Dorsolateral prefrontal cortex (tissue), 122 donors: ENCODE measurements at places on chromosomes 3 and 15.

GRCh38 chr3:12984023-12984823, 89.0 kb downstream of the IQSEC1 start:
- DNase-seq, result peak; percentile 76

DNA sequence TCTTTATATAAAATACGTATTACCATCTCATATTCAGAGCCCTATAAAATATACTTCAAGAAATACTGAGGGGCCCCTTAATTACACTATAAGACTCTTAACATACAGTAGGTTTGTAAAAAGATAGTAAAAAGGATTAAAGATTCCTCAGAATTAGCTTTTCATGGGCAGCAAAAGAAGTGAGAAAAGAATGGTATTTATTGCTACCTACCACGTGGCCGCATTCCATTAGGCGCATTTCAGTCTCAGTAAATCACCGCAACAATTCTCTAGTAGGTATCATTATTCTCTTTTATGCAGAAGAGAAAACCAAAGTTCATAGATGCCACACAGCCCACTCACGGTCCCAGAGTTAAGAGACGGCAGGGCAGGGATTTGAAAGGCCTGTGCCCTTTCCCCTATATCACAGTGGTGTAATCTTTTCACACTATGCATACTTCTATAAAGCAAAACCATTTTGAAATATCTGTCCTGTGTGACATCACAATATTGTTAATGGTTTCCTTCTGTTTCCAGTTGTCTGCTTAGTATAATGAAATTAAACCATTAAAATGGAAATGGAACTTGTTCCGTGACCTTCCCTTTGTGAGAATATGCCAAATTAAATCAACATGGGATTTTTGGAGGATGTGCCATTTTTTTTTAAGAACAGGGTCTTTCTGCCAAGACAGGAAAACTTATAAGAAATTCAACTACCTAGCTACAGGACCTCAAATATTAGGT, 1072.2 kb downstream of the FHIT start:
- no peak for DNase-seq

DNA sequence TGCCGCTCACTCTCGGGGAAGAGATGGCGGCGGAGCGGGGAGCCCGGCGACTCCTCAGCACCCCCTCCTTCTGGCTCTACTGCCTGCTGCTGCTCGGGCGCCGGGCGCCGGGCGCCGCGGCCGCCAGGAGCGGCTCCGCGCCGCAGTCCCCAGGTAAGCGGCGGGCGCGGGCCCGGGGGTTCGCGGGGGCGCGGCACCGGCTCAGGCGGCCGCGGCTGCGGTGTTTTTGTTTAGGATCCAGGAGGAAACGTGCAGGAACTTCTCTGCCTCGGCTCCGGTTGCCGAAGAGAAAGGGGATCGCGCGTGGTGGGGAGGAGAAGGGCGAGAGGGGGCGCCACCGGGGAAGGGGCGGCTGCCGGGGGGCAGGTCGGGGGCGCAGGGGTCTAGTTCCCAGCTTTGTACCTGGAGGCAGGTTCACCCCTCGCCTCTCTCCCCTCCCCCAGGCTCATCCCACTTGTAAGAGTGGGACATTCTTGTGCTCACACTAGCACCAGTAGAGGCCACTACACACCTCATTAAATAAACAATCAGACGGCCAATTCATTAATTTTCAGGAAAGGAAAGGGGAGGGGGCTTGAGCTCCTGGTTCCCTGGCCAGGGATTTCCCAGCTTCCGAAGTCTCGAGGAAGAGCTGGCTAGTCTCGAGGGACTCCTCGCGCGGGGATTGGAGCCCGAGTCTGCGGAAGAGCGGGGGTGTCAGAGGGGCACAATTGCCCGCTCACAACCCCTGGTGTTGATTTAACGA, 562 bp downstream of the NEO1 start:
- peak; percentile 64 for DNase-seq

GRCh38 chr15:47988564-47988963, 132.2 kb upstream of the SLC24A5 start:
- no peak for DNase-seq

DNA sequence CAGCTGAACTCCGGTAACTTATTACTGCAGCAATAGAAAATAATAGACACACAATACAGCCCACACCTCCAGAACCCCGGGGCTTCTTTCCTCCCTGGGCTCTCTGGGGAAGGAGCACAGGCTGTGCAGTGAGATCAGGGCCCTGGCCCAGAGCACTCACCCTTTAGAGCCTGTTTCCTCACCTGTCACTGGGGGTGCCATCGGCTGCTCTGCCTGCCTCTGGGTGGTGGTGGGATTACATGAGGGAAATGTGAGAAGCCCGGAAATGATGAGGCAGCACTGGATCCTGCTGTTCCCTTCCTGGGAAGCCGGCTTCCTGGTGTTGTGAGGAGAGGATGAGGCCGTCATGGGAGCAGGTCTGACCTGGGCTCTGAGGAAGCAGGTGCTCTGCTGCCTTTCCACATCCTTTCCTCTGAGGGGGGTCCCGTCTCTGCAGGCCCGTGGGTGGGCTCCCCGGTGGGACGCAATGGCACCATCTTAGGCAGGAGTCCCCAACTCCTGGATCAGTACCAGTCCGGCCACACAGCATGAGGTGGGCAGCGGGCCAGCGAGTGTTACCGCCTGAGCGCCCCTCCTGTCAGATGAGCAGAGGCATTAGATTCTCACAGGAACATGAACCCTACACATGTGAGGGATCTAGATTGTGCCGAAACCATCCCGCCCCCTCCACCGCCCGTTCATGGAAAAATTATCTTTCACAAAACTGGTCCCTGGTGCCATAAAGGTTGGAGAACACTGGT, 220.9 kb upstream of the CTDSPL start:
- DNase-seq, result no peak

DNA sequence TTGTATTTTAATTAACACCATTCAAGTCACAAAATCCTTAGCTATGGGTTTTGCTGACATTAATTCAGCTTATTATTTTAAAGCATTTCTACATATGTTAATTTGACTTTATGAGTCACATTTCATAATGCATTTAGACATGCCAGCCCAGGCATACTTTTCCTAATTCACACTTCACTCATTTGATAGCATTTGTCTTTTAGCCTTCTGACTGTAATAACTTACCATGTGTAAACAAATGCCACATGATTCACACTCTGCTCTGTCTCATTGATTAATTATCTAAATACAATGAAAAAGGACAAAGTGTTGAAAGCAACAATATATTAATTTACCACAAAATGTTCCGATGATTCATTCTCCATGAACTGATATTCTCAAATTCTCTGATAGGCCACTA, 927.8 kb upstream of the EPHA6 start:
- DNase-seq, result no peak

- DNase-seq, result no peak
Measured at GRCh38 chr15:96790004-96790403, 459.5 kb downstream of the NR2F2 start.

DNA sequence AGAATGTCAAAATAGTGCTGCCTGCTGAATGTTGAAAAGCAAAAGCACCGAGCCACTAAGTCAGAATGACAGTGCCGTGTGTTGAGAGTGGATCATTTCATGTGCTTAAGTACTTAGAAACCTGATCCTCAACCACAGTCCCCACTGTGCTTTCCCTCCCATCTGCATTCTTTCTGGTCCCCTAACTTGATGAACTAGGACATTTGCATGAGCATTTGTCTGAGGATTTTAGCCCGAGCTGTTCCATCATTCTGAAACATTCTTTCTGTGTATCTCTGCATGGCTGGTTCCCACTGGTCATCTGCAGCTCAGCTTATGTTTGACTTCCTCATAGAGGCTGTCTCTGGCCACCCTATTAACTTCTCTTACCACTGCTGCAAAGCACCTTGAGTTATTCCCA, 42.0 kb downstream of the SST start:
- DNase-seq, result no peak

- no peak for DNase-seq
Measured at GRCh38 chr3:177131927-177132636, 65.2 kb downstream of the TBL1XR1 start.

- DNase-seq, result no peak
Measured at GRCh38 chr15:66786708-66787488, 84.9 kb downstream of the SMAD6 start.

DNA sequence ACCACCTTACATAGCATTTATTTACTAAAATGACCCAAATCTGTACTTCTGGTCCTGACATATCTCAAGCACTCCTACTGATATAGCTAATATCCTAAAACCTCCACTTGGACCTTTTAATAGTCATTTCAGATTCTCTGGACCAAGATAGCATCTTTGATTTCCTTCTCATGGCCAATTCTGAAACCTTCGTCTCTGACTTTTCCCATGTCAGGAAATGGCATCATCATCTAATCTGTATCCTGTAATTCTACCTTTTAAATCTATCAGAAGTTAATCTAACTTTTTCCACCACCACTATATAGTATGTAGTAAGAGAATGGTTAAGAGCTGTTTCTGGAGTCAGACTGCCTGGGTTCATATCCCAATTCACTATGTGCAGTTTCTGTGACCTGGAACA, 16.2 kb downstream of the STX19 start:
- DNase-seq, result no peak

DNA sequence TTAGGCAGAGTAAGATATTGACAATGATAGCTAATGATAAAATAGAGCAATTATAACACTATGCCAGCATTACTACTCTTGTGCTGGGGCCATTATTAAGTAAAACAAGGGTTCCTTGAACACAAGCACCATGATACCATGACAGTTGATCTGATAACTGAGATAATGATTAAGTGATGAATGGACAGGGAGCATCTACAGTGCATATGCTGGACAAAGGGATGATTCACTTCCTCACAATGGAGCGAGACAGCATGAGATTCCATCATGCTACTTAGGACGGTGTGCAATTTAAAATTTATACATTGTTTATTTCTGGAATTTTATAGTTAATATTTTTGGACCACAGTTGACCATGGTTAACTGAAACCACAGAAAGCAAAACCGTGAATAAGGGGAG, 156.6 kb downstream of the FHIT start:
- DNase-seq, result no peak

DNA sequence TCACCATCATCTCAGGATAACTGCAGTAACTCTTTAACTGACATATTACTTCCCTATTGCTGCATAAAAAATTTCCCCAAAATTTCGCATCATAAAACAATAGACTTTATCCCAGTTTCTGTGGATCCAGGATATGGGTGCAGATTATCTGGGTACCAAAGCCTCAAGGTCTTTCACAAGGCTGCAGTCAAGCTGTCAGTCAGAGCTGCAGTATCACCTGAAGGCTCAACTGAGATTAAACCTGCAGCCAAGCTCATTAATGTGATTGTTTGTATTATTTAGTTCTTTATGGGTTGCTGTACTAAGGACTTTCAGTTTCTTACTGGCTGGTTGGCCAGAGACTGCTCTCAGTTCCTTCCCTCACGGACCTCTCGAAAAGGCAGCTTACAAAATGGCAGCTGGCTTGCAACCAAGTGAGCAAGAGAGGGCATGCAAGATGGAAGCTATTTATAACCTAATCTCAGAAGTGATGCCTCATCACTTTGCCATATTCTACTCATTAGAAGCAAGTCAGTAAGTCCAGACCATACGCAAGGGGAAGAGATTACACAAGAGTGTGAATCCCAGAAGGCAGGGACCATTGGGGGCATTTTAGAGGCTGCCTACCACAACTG, 54.9 kb downstream of the DCUN1D1 start:
- DNase-seq, result no peak

GRCh38 chr3:189122110-189122509, 49.7 kb upstream of the TPRG1 start:
- DNase-seq, result no peak

DNA sequence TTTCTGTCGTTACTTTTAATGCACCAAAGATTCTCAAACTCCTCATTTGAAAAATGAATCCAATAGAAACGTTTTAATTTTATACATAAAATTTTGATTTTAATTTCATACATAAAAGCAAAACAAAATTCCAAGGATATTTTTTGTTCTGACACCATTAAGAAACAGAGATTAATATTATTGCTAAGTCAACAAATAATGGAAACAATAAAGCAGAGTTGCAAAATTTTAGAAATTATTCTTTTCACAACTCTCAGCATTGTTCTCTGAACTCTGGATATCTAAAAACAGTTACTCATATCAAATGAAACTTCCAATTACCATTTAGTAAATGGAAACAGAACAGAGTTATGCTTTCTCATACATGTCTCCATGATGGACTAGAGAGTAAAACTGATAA, 260.2 kb downstream of the EPHA6 start:
- DNase-seq, result no peak

GRCh38 chr3:189629803-189630455, 1.3 kb upstream of the TP63 start:
- DNase-seq, result no peak

DNA sequence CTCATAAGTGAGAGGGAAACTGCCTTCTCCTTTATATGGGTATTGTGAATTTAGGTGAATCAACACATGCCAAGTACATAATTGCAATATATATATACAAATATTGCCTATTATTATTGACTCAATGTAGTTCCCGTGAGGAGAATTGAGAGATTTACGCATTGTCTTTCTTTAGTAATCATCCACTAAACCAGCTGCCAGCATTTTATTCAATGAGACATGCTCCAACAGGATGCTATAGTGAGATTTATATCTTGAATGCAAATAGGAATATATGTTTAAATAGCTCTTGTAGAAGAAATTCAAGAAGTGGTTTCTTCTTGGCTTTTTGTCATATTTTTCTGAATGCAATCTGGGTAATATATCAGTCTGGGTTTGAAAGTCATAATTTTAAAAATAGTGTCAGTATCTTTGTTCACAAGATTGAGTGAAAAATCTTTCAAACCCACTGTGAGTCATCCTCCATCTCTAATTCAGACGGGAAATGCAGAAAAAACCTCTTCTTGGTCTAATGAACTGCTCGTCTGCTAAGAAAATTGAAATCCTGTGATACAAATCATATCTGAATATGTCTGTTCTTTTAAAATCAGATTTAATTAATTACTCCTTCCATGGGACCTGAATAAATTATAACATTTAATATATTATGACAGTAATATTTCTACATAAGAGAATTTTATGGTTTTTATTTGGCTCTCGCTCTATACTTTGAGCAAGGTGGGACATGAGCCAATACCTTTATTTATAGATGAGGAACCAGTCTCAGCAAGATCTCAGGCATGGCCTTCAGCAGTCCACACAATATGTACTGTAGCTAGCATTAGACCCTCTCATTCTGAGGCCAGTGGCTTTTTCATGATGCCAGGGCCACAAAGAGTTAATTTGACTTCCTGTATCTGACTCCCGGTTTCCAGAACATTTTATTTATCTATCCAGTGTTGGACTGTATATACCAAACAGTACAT, 516.0 kb downstream of the GABRG3 start:
- DNase-seq, result no peak

GRCh38 chr3:102036017-102036416, 186.7 kb downstream of the NFKBIZ start:
- DNase-seq, result no peak

DNA sequence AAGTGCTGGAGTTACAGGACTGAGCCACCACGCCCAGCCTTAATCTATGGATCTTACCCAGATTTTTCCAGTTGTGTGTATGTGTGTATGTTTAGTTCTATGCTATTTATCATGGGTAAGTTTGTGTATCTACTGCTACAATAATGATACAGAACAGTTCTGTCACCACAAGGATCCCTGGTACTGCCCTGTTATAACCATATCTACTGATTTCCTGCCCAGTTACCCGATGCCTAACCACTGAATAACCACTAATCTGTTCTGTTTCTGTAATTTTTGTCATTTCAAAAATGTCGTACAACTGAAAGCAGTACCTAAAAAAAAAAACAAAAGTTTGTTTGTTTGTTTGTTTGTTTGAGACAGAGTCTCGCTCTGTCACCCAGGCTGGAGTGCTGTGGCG, 123.7 kb upstream of the RAP2B start:
- DNase-seq, result no peak
